ENCODE measurements at places on chromosomes 2 and 18. TPM values are rescaled to one million over a fixed set of nuclear protein-coding genes. Genes with fewer than 3 reads are reported as not detected.

The HOXD13 gene
- not detected for total RNA-seq

The GALR1 gene
- under 0.01 TPM for total RNA-seq

The THOC1 gene
- total RNA-seq = 19.8 TPM

The GKN2 gene
- total RNA-seq = not detected

The OR6B2 gene
- not detected for total RNA-seq

- no peak overlapping the region for H3K4me3 ChIP-seq
- no peak overlapping the region for H3K27ac ChIP-seq
- no peaks in the 10 kb centered on the region for H3K36me3 ChIP-seq
- H3K4me1 ChIP-seq = peaks cover 46% of the 10 kb centered on the region
- H3K27me3 ChIP-seq = no peaks in the 10 kb centered on the region
Measured at GRCh38 chr2:233428438-233428837, 74.1 kb downstream of the DGKD start.

GRCh38 chr2:173048897-173049661 lies 26.6 kb upstream of the MAP3K20 start:
- no peaks in the 10 kb centered on the region for H3K36me3 ChIP-seq
- peak overlapping the region; percentile 41 for H3K27ac ChIP-seq
- no peaks in the 10 kb centered on the region for H3K27me3 ChIP-seq
- H3K4me1 ChIP-seq = peaks cover 31% of the 10 kb centered on the region
- no peak overlapping the region for H3K4me3 ChIP-seq

- peaks cover 16% of the 10 kb centered on the region for H3K36me3 ChIP-seq
- H3K4me1 ChIP-seq = peaks cover 5% of the 10 kb centered on the region
- DNase-seq = no peak
- H3K27me3 ChIP-seq = no peaks in the 10 kb centered on the region
- no peak overlapping the region for H3K4me3 ChIP-seq
Measured at GRCh38 chr2:69493268-69493667, 56.0 kb upstream of the NFU1 start.

- no peaks in the 10 kb centered on the region for H3K27me3 ChIP-seq
- no peaks in the 10 kb centered on the region for H3K4me1 ChIP-seq
- no peak for DNase-seq
- no peak overlapping the region for H3K4me3 ChIP-seq
- H3K36me3 ChIP-seq = no peaks in the 10 kb centered on the region
- no peak overlapping the region for H3K27ac ChIP-seq
Measured at GRCh38 chr2:184920451-184920965, 322.2 kb downstream of the ZNF804A start.

- H3K27me3 ChIP-seq = no peaks in the 10 kb centered on the region
- H3K4me3 ChIP-seq = no peak overlapping the region
Measured at GRCh38 chr2:148538375-148538774, 106.2 kb upstream of the EPC2 start.

DNA sequence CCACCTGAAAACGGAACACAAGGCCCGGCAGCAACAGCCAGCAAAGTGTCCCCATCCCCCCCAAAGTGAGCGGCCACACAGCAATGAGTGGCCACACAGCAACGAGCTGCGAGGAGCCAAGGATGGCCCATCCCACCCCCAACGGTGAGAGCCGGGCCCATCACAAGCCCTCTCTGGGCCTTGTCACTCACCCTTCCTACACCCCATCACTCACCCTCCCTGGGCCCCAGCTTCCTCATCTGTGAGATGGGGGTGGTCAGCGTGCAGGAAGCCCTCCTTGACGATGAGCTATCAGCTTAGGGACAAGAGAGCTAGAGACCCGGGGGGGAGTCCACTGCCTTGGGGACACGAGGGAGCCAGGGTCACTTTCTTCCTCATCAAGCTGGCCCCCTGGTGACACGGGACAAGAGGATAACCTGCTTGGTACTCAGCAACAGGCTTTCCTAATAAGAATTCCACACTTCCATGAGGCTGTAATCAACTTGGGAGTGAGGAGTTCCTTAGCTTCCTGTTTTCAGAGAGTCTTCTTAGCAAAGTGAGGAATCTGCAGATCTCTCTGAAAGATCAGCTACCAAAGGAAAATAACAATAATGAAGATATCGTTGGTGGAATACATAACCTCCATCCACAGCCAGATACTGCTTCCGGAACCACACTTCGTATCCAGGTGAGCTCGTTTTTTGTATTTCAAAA lies 92.8 kb downstream of the HDAC4 start:
- DNase-seq = no peak
- peak overlapping the region; percentile 82 for H3K27ac ChIP-seq
- H3K4me3 ChIP-seq = peak overlapping the region; percentile 51
- peaks cover 100% of the 10 kb centered on the region for H3K4me1 ChIP-seq
- no peaks in the 10 kb centered on the region for H3K36me3 ChIP-seq
- no peaks in the 10 kb centered on the region for H3K27me3 ChIP-seq

- H3K4me1 ChIP-seq = peaks cover 7% of the 10 kb centered on the region
- H3K36me3 ChIP-seq = no peaks in the 10 kb centered on the region
- no peak overlapping the region for H3K27ac ChIP-seq
Measured at GRCh38 chr2:197673106-197673505, 2.3 kb downstream of the RFTN2 start.

- no peak for DNase-seq
- H3K27me3 ChIP-seq = no peaks in the 10 kb centered on the region
- no peaks in the 10 kb centered on the region for H3K4me1 ChIP-seq
- H3K27ac ChIP-seq = no peak overlapping the region
- no peak overlapping the region for H3K4me3 ChIP-seq
Measured at GRCh38 chr2:223404616-223405015, 197.5 kb downstream of the SCG2 start.

- H3K4me1 ChIP-seq = no peaks in the 10 kb centered on the region
- H3K27ac ChIP-seq = no peak overlapping the region
- H3K36me3 ChIP-seq = no peaks in the 10 kb centered on the region
- peak; percentile 86 for DNase-seq
- H3K4me3 ChIP-seq = no peak overlapping the region
Measured at GRCh38 chr2:118169359-118170005, 81.2 kb downstream of the INSIG2 start.

- no peak for DNase-seq
- no peaks in the 10 kb centered on the region for H3K4me1 ChIP-seq
- H3K4me3 ChIP-seq = no peak overlapping the region
- no peaks in the 10 kb centered on the region for H3K36me3 ChIP-seq
- H3K27ac ChIP-seq = no peak overlapping the region
Measured at GRCh38 chr18:71754246-71754645, 789.9 kb downstream of the CBLN2 start.

DNA sequence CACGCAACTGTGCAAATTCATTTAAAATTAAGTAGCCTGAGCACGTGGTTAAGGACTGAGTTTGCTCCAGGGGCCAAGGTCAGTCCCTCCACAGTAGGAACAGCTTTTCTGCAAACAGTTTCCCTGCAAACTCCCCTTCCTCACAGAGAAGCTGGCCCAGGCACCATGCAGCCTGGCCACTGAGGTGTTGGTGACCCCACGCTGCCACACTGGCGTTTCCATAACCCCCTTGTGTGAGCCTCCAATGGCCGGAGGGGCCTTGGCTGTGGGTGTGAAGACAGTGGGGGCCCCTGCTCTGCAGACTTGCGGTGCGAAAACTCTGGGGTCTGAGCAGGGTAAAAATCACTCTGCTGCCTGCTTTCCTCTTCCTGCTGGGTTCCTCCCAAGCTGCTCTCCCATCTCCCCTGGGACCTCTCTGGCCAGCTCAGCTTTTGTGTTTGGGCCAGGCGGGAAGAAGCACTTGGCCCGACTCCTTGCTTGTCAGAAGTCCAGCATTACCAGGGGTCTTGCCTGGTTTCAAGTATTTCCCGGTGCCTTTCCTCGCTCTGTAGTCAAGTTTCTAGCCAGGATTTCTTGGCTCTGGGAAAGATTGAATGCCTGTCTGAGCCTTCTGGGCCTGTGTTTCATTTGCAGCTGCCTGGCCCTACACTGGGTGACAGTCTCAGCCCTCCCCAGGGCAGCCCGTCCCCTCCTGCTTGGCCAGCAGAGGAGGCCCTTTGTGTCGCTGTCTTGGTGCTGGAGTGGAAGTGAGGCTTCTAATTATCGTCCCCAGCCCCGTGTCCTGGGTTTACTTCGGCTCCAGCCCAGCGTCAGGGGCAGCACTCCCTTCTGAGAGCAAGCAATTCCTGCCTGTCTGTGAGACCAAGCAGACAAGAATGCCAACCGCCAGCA lies 131.4 kb upstream of the SLC1A4 start:
- no peak for DNase-seq
- peak overlapping the region; percentile 95 for H3K27ac ChIP-seq
- H3K27me3 ChIP-seq = no peaks in the 10 kb centered on the region
- peaks cover 42% of the 10 kb centered on the region for H3K4me1 ChIP-seq
- no peak overlapping the region for H3K4me3 ChIP-seq

DNA sequence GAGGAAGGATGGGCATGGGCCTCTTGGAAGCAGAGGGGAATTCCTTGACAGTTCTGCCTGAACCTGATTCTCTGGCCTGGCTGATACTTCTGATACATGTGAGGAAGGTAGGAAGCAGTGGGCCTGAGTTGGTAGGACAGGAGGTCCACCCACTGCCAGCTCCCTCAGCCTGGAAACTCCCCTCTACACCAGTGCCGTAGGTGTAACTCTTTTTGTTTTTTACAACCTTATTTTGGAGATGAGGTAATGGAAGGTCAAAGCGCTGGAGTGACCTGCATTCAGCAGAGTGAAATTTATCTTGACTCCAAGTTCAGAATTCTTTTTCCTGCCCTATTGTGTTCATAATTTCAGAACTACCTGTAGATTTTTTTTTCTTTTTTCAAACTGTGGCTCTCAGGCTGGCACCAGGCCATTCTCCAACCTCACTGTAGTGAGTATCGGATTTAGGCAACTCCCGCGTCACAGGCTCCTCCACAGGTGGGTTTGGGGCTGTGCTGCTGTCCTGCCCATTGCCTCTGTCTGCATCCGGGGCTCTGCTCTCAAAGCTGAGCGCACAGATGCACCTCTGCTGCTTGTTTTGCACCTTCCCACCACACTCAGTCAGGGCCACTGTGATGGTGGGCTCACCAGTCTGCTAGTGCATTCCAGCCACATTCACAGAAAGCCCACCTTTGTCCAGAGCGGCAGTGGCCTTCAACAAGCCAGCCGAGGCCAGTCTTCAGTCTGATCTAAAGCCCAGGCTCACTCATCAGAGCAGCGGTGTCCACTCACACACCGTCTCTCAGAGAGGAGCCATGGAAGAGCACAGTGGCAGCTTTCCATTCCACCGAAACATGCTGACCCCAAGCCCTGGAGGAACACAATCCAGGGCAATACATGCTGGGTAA lies 87.2 kb downstream of the UXS1 start:
- H3K36me3 ChIP-seq = no peaks in the 10 kb centered on the region
- no peaks in the 10 kb centered on the region for H3K4me1 ChIP-seq
- no peaks in the 10 kb centered on the region for H3K27me3 ChIP-seq

DNA sequence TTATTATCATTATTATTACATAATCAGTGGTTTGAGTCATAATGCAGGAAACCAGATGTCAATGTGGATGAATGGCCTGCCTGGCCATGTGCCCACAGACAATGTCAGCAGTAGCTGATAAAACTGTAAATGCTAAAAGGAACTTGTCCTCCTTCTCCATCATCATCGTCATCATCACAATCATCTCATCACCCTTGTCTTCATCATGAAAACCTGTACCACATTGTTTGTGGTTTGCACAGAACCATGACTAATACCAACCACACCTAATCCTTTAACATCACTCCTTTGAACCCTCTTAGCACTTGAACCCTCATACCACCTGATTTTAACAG lies 96.0 kb downstream of the HNMT start:
- DNase-seq = no peak
- H3K4me3 ChIP-seq = no peak overlapping the region
- H3K4me1 ChIP-seq = no peaks in the 10 kb centered on the region
- no peaks in the 10 kb centered on the region for H3K27me3 ChIP-seq
- H3K36me3 ChIP-seq = no peaks in the 10 kb centered on the region
